Activated naive CD8-positive, alpha-beta T cell treated with anti-CD3 and anti-CD28 coated beads, Interleukin-2, amount 10 ng/mL, durations not matched to agents 7 days and 5 days (primary cell): ENCODE measurements at places on chromosomes 11 and 22. TPM values are rescaled to one million over a fixed set of nuclear protein-coding genes. Genes with fewer than 3 reads are reported as not detected.
A peak's percentile ranks its signal among the peaks of the same experiment; 100 is the strongest.

Gene MYO18B
- 3.4 TPM for total RNA-seq

Gene P2RX6
- 0.82 TPM for total RNA-seq

DNA sequence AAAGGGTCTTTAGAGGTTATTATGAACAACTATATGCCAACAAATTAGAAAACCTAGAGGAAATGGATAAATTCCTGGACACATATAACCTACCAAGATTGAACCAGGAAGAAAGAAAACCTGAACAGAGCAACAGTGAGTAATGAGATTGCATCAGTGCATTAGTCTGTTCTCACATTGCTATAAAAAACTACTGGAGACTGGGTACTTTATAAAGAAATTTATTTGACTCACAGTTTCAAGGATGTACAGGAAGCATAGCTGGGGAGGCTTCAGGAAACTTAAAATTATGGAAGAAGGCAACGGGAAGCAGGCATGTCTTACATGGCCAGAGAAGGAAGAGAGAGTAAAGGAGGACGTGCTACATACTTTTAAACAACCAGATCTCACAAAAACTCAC is 70.8 kb upstream of the GNAZ start:
- H3K27ac ChIP-seq, result no peak overlapping the region
- H3K36me3 ChIP-seq, result peaks cover 4% of the 10 kb centered on the region
- no peaks in the 10 kb centered on the region for H3K4me1 ChIP-seq
- H3K27me3 ChIP-seq, result peaks cover 56% of the 10 kb centered on the region
- H3K4me3 ChIP-seq, result no peak overlapping the region

DNA sequence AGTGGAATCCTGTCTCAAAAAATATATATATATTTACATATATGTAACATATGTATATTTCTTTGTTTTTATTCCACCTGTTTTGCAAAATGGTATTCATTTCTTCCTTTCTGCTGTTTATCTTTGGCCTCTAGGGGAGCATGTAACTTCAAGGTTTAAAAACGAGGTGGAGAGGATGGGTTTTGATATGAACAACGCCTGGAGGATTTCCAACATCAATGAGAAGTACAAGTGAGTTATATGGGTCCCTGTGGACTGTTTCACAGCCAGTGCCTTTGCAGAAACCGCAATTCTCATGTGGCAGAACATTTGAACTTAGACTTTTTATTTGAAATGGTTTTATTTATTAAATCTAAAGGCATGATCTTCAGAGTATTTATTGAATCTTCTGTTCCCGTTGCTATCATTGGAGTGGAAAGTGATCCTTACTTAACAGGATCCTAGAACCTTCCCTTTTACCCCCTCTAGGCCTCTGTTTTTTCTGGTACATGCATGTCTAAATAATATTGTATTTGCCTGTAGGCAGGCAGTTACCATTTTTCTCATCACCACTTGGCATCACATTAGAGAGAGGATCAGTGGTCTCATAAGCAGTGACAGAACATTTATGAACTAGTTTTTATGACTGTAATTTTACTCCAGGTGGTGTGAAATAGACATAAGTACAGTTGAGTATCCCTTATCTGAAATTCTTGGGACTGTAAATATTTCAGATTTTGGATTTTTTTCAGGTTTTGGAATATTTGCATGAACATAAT is 81.5 kb upstream of the HORMAD2 start:
- no peaks in the 10 kb centered on the region for H3K27me3 ChIP-seq
- DNase-seq, result no peak
- H3K27ac ChIP-seq, result no peak overlapping the region
- peaks cover 2% of the 10 kb centered on the region for H3K4me1 ChIP-seq
- peaks cover 7% of the 10 kb centered on the region for H3K36me3 ChIP-seq
- H3K4me3 ChIP-seq, result no peak overlapping the region

Gene TMEM132A
- 1.3 TPM for total RNA-seq

Gene CXCR5
- 1.9 TPM for total RNA-seq

Gene ART1
- total RNA-seq, result not detected

Gene TMEM45B
- 1.5 TPM for total RNA-seq

Gene SCGB1A1
- total RNA-seq, result not detected

Gene RCOR2
- total RNA-seq, result 0.74 TPM

GRCh38 chr11:47488674-47489394 is 39.9 kb upstream of the RAPSN start:
- no peaks in the 10 kb centered on the region for H3K27me3 ChIP-seq
- peaks cover 11% of the 10 kb centered on the region for H3K4me1 ChIP-seq
- peaks cover 21% of the 10 kb centered on the region for H3K36me3 ChIP-seq
- no peak for DNase-seq
- H3K27ac ChIP-seq, result no peak overlapping the region

GRCh38 chr22:41934284-41935014 is 7.8 kb upstream of the TNFRSF13C start:
- no peak overlapping the region for H3K27ac ChIP-seq
- H3K36me3 ChIP-seq, result peaks cover 4% of the 10 kb centered on the region
- DNase-seq, result no peak
- H3K4me3 ChIP-seq, result no peak overlapping the region

DNA sequence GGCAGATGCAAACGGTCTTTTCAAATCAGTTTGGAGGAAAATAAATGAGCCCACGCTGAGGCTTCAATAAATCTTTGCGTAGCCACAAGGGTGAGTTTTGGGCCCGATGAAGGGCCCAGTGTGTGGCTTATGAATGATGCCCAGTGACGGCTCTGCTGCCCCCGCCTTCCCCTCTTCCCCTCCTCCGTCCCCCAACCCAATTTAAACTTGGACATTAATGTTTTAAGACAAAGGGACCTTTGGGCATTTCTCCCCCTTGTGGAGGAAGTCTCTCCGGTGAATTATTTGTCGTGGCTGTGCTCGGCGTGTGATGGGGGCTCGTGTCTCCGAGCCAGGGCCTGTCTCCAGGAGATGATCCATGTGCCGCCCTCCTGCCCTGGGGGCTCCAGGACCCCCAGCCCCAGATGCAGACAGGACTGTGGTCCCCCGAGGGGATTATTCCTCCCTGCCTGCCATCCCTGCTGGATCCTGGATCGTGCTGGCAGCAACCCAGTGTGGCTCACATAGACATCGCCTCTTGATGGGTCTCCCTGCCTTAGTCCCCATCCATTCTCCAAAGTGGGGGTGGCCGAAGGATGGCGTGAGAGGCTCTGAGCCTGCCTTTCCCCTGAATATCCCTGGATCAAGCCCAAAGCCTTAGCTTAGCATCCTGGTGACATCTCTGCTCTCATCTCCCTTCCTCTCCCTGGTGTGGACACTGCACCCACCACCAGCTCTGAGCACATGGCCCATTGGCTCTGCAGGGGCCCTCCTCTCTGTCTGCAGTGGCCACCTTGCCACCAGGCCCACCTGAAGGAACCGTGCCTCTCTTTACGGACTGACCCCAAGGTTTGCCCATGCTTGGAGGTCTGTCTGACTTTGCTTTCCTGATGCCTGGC is 56.4 kb downstream of the SMIM38 start:
- H3K27me3 ChIP-seq, result peaks cover 15% of the 10 kb centered on the region
- no peak for DNase-seq
- peaks cover 3% of the 10 kb centered on the region for H3K4me1 ChIP-seq

Gene DGCR6
- 2.8 TPM for total RNA-seq

Gene PKDREJ
- total RNA-seq, result not detected

Gene CEND1
- total RNA-seq, result not detected

GRCh38 chr22:17007257-17007656 is 765 bp downstream of the GAB4 start:
- no peak overlapping the region for H3K27ac ChIP-seq
- H3K4me3 ChIP-seq, result no peak overlapping the region
- peaks cover 28% of the 10 kb centered on the region for H3K27me3 ChIP-seq
- H3K36me3 ChIP-seq, result no peaks in the 10 kb centered on the region
- H3K4me1 ChIP-seq, result no peaks in the 10 kb centered on the region
- no peak for DNase-seq

- DNase-seq, result no peak
- no peak overlapping the region for H3K27ac ChIP-seq
- H3K36me3 ChIP-seq, result no peaks in the 10 kb centered on the region
- no peak overlapping the region for H3K4me3 ChIP-seq
- peaks cover 26% of the 10 kb centered on the region for H3K27me3 ChIP-seq
Measured at GRCh38 chr11:12853325-12853651, 155.8 kb upstream of the RASSF10 start.

DNA sequence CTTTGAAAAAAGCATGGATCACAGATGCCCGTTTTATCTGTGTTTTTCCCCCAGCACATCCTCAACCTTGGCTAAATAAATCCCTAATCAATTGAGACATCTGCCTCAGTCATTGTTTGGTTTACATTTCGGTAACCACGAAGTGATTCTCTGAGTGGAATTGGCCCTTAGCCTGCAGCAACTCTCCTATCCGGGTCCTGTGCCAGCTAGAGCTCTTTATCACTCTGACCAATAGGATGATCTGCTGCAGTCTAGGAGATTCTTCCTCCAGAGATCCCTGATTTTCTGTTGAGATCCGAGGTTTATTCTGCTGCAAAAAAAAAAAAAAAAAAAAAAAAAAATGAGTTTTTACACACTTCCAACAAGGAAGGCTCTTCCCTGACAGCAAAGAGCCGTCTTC is 137.3 kb downstream of the KCNA4 start:
- no peaks in the 10 kb centered on the region for H3K4me1 ChIP-seq
- H3K27me3 ChIP-seq, result no peaks in the 10 kb centered on the region
- H3K36me3 ChIP-seq, result no peaks in the 10 kb centered on the region
- H3K4me3 ChIP-seq, result no peak overlapping the region
- no peak overlapping the region for H3K27ac ChIP-seq

GRCh38 chr11:96259134-96259830 is 83.7 kb downstream of the MAML2 start:
- no peak for DNase-seq
- H3K27me3 ChIP-seq, result no peaks in the 10 kb centered on the region
- peaks cover 6% of the 10 kb centered on the region for H3K36me3 ChIP-seq

Gene PNPLA5
- total RNA-seq, result not detected

DNA sequence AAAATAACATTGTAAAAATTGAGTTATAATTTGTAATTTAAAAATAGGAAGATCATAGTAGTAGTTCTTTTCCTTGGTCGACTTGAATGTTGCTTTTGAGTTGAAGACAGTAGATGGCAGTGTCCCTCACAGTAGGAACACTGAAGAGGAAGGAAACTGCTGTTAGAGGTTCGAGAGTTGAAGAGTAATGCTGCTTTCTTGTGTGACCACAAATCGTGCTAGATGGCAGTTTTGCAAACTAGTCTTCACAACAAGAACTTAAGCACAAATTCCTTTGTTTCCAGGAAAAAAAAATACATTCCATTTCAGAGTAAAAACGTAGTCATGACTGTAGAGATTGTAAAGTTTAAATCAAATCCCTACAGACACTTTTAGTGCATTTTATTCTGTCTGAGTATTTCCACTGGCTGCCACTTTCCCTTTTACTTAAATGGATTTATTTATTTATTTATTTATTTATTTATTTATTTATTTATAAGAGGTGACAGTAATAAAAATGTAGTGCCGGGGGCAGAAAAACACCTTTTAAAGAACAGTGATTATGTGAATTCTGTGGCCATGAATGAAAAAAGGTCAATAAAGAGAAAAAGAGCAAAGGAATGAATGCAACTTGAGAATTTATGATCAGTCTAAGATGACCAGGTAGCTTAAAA is 54.6 kb downstream of the SPECC1L start:
- no peaks in the 10 kb centered on the region for H3K27me3 ChIP-seq
- no peak for DNase-seq
- peaks cover 28% of the 10 kb centered on the region for H3K36me3 ChIP-seq
- peak overlapping the region; percentile 70 for H3K27ac ChIP-seq
- H3K4me3 ChIP-seq, result peak overlapping the region; percentile 63
- peaks cover 29% of the 10 kb centered on the region for H3K4me1 ChIP-seq

- no peak for DNase-seq
- H3K4me3 ChIP-seq, result no peak overlapping the region
- H3K4me1 ChIP-seq, result peaks cover 27% of the 10 kb centered on the region
- no peak overlapping the region for H3K27ac ChIP-seq
- H3K36me3 ChIP-seq, result peaks cover 13% of the 10 kb centered on the region
- no peaks in the 10 kb centered on the region for H3K27me3 ChIP-seq
Measured at GRCh38 chr22:41844513-41844912, 11.6 kb downstream of the SREBF2 start.

- no peaks in the 10 kb centered on the region for H3K36me3 ChIP-seq
- no peak overlapping the region for H3K27ac ChIP-seq
- H3K4me3 ChIP-seq, result no peak overlapping the region
- H3K27me3 ChIP-seq, result peaks cover 11% of the 10 kb centered on the region
- DNase-seq, result peak; percentile 27
- H3K4me1 ChIP-seq, result peaks cover 12% of the 10 kb centered on the region
Measured at GRCh38 chr11:61685617-61685967, 5.4 kb downstream of the DAGLA start.

DNA sequence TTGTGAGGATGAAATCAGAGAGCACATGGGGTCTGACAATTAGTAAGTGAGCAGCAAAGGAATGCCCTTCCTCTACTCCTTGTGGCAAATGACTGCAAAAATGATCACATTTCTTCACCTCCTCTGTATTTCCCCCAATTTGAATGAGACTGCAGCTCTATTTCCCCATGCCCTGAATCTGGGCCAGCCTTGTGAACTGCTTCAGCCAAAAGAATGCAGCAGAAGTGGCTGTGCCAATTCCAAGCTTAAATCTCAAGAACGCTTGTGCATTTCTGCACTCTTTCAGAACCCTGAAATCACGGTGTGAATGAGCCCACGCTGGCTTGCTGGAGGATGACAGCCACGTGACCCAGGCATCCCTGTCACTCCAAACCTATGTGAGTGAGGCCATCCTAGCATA is 9.9 kb downstream of the SLC43A3 start:
- H3K27me3 ChIP-seq, result no peaks in the 10 kb centered on the region
- peaks cover 25% of the 10 kb centered on the region for H3K4me1 ChIP-seq
- H3K4me3 ChIP-seq, result no peak overlapping the region
- H3K27ac ChIP-seq, result no peak overlapping the region
- no peak for DNase-seq

DNA sequence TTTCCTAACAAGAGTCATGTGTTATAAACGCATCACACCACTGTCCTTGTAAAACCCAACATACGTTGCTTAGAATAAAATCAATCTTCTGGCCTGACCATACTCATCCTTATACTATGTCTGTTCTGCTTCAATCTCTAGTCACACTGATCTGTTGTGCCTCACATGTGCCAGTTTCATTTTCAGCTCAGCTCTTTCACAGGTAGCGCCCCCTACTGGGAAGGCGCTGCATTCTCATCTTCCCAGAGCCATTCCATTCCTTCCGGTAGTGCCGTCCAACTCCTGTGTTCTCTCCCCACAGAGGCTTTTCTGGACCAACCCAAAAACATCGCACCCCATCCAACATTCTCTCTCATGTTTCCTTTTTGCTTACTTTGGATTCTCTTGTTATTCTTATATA is 22.2 kb downstream of the CASP5 start:
- no peaks in the 10 kb centered on the region for H3K36me3 ChIP-seq
- DNase-seq, result peak; percentile 53
- peaks cover 11% of the 10 kb centered on the region for H3K4me1 ChIP-seq
- H3K4me3 ChIP-seq, result no peak overlapping the region

- H3K27me3 ChIP-seq, result peaks cover 17% of the 10 kb centered on the region
- no peak for DNase-seq
- no peak overlapping the region for H3K27ac ChIP-seq
- H3K4me1 ChIP-seq, result peaks cover 9% of the 10 kb centered on the region
Measured at GRCh38 chr11:114010931-114011330, 36.0 kb downstream of the HTR3A start.

GRCh38 chr11:128528294-128528693 is 59.1 kb downstream of the ETS1 start:
- peak overlapping the region; percentile 3 for H3K27ac ChIP-seq
- H3K36me3 ChIP-seq, result peaks cover 4% of the 10 kb centered on the region
- no peak overlapping the region for H3K4me3 ChIP-seq
